Spleen (tissue), 13 donors: ENCODE measurements at places on chromosomes 6 and 20. TPM values are rescaled to one million over a fixed set of nuclear protein-coding genes. Genes with fewer than 3 reads are reported as not detected.

Gene TMEM181
- 8.3 TPM for polyA plus RNA-seq

Gene SLC17A3
- polyA plus RNA-seq = not detected

Gene TCF15
- 0.21 TPM for polyA plus RNA-seq

DNA sequence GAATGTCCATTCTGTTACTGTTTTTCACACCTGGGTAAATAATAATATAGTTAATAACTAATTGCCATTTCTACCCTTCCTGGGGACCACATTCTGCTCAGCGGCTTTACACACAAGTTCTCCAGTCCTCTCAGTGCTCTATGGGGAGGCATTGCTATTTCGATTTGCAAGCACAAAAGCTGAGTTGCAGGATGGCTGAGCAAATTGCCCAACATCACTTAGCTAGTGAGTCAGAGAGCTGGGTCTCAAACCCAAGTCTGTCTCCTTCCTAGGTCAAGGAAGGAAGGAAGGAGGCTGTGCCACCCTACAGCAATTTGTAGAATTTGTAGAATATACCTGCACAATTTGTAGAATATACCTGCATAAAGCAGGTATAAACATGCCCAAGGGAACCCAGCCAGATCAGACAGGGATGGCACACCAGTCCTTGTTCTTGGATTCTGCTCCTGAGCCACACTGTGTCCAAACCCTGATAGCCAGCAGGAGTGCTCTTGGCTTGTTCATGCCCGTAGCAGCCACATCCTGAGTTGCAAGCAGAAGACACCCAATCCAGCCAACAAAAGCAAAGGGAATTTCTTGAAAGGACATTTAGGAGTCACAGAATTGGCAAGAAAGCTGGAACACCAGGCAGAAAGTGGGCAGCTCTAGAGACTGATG is 56.9 kb downstream of the LY86 start:
- no peak for DNase-seq

Gene ESF1
- polyA plus RNA-seq = 9.0 TPM

DNA sequence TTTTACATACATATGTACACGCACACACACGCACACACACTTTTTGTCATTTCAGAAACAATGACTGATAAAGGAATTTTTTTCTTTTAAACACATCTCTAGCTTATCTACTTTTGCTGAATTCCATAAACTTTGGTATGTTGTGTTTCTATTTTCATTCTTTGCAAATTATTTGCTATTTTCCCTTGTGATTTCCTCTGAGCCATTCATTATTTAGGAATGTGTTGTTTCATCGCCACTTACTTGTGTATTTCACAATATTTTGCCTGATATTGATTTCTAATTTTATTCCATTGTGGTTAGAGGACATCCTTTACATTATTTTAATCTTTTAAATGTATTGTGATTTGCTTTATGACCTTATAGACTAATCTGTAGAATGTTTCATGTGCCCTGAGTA is 23.6 kb upstream of the OR2J2 start:
- DNase-seq = no peak

DNA sequence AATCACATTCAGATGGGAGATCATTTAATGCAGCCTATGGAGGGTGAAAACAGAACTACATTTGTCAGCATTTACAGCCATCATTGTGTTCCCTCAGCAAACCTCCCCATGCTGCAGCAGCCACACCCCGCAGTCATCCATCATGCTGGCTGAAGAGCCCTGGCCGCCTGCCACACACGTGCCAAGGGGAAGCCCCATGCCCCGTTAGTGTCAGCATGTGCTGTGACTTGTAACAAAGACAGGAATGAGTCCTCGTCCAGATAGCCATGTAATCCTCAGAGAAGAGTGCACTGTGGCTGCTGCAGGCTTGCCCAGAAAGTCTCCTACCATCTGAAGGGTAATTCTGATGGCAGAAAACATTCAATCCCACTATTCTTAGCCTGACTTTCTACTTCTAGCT is 1097.8 kb downstream of the KIF16B start:
- peak; percentile 76 for DNase-seq

- no peak for DNase-seq
Measured at GRCh38 chr20:64161356-64162238, 2.7 kb upstream of the MYT1 start.

Gene SLC26A8
- 0.11 TPM for polyA plus RNA-seq

Gene CCN6
- polyA plus RNA-seq = not detected

DNA sequence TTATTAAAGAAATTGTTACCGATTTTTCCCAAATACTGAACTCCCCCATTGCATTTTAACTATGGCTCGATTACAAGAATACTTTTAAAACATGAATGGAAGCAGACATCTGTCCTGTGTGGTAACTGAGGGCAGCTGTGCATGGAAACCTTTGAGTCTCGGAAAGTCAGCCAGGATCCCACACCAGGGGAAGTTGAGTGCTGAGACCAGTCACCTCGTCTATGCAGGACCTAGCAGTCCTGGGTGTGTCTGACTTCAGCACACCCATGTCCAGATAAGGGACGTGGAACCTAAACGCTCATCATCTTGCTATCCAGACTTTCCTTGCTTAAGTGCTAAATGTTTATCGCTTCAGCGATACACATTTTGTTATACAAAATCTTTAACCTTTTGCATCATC is 6.1 kb downstream of the RIN2 start:
- DNase-seq = no peak

Gene CPXM1
- 0.64 TPM for polyA plus RNA-seq

DNA sequence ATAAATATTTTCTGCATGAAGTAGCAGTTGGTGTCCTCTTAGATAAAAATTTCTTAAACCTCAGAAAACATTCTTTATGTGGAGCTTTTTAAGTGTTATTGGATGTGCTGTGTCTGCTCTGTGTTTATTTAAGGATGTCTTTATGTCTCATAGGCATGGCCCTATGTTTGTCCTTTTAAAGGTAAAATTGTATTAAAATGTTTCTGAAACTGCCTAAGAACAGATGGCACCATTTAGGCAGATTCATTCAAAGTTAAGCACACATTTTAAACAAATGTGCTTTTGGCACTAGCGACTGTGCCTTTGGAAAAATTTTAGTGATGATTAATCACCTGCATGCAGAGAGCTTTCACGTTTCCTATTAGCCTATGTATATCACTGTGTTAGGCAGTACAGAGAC is 125.2 kb downstream of the KIF6 start:
- DNase-seq = no peak

- no peak for DNase-seq
Measured at GRCh38 chr20:15576411-15576810, 996.8 kb downstream of the KIF16B start.

DNA sequence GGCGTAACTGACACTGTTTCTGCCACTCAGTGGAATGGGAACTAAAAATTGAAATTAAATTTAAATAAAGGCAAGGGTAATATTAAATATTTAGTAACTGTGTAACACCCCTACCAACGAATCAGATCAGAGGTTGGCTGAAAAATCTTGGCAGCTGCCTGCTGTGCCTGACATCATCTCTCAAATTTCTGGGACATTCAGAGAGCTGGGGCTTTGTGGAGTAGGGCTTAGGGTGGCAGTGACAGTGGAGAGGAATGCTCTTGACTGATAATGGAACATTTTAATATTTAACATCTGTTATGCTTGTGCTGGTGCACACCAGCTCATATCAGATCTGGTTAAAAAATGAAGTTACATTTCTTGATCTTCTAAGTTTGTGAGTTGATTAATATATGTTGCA is 62.2 kb downstream of the RFPL4B start:
- DNase-seq = no peak

- DNase-seq = no peak
Measured at GRCh38 chr6:119035459-119035858, 43.0 kb downstream of the FAM184A start.

- no peak for DNase-seq
Measured at GRCh38 chr20:17605131-17605660, 35.3 kb downstream of the DSTN start.

- no peak for DNase-seq
Measured at GRCh38 chr6:19837511-19838441, 606 bp downstream of the ID4 start.

GRCh38 chr20:31666258-31667042 is 28.7 kb downstream of the COX4I2 start:
- peak; percentile 84 for DNase-seq
